ENCODE measurements at places on chromosomes 6 and 20.

GRCh38 chr6:6964675-6965074 is 143.1 kb upstream of the RREB1 start:
- no peak for ATAC-seq

GRCh38 chr6:63058601-63059000 is 152.7 kb upstream of the FKBP1C start:
- no peak for ATAC-seq

DNA sequence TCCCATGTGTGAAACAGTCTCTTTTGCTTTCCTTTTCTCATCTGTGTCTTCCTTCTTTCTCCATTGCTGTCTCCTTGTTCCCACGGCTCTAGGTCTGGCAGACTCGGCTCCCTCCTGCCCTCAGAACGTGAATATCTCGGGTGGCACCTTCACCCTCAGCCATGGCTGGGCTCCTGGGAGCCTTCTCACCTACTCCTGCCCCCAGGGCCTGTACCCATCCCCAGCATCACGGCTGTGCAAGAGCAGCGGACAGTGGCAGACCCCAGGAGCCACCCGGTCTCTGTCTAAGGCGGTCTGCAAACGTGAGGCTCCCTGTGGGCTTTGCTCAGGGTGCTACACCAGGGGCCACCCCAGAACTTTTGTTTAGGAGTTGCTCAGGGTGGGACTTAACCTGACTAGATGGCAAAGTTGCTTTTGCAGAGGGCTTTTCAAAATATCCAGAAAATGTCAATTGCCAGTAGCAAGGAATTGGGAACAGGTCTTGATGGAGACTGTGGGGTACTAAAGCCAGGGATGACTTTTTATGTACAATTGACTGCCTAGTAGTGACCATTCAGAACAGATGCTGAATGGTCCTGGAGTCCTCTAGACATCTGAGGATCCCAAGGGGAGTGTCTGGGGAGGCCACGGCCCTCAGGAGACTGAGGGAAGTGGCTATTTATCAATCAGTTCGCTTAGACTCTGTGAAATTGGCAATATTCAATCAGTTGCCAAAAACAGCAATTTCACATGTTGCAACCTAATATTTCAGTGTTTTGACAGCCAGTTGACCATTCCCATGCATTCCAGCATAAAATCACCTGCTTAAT is 550 bp downstream of the C2 start:
- ATAC-seq, result peak; percentile 64

DNA sequence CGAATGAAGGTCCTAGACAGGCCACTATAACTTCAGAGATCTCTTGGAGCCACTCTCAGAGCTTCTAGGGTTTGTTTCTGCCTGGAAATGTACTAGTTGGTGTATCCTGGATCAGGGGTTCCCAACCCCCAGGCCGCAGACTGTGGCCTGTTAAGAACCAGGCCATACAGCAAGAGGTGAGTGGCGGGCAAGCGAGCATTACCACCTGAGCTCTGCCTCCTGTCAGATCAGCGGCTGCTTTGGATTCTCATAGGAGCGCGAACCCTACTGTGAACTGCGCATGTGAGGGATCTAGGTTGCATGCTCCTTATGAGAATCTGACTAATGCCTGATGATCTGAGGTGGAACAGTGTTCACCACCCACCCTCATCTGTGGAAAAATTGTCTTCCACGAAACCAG is 2.4 kb downstream of the BRPF3 start:
- ATAC-seq, result no peak

GRCh38 chr6:143268439-143268838 is 182.1 kb downstream of the ADAT2 start:
- no peak for ATAC-seq

DNA sequence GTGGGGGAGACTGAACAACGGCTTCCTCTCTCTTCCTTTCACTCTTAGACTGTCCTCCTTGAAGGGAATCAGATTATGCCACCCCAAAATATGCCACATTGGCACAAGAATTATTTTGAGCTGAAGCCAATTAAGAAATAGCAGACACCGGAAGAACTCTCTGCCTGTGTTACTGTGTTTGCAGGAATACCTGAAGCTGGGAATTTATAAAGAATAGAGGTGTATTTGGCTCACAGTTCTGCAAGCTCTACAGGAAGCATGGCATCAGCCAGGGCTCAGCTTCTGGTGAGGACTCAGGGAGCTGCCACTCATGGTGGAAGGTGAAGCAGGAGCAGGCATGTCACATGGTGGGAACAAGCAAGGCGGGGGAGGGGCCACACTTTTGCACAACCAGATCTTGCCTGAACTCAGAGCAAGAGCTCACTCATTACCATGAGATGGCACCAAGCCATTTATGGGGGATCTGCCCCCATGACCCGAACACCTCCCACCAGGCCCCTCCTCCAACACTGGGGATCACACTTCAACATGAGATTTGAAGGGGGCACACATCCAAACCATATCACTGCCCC is 46.0 kb downstream of the PCNA start:
- no peak for ATAC-seq

- ATAC-seq, result no peak
Observed at GRCh38 chr20:62755817-62756724, 40.2 kb upstream of the MRGBP start.

GRCh38 chr20:51461306-51461705 is 81.2 kb downstream of the NFATC2 start:
- no peak for ATAC-seq
